ENCODE measurements at places on chromosomes 1 and 21.

DNA sequence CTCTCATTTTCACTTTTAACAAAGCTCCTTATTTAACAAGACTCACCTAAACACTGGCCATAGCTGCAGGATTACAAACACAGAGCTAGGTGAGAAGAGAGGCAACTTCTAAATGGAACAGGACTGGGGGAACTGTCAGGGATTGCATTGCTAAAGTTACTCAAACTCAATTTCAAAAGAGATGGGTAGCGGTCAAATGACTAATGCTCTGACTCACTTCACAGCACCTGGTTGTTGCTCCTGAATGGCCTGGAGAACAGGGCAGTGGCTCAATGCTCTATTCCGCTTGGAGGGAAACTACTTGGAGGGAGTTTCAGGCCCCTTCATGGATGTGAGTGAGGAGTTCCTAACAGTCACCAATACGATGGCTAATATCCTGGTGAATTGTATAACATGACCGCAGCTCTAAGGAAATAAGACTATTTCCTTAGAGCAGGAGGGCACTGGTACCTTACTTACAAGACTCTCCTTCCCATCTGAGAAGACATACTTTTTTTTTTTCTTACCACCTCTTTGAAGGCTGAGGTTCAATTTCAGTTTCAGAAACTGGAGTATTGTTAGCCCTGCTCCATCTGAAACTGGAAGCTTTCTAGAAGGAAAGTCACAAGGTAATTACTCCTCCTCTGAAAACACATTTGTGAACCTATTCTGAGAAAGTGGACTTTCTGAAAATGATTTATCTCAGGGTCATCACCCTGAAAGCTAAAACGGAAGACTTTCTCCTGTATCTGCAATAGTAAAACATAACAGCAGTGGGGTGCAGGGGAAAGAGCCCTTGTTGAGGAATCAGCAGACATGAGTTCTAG is 9.5 kb downstream of the DPT start:
- no peak for DNase-seq

- no peak for DNase-seq
Measured at GRCh38 chr1:235878082-235878811, 11.5 kb upstream of the LYST start.

- peak; percentile 28 for DNase-seq
Measured at GRCh38 chr1:54768093-54768492, 3.8 kb upstream of the PARS2 start.

GRCh38 chr1:19495000-19495656 is 9.8 kb upstream of the CAPZB start:
- no peak for DNase-seq

GRCh38 chr1:194734970-194735369 is 1548.6 kb upstream of the B3GALT2 start:
- DNase-seq = no peak

GRCh38 chr1:64956010-64956640 is 10.2 kb downstream of the JAK1 start:
- DNase-seq = no peak

- no peak for DNase-seq
Measured at GRCh38 chr1:6967431-6968111, 182.3 kb downstream of the CAMTA1 start.

DNA sequence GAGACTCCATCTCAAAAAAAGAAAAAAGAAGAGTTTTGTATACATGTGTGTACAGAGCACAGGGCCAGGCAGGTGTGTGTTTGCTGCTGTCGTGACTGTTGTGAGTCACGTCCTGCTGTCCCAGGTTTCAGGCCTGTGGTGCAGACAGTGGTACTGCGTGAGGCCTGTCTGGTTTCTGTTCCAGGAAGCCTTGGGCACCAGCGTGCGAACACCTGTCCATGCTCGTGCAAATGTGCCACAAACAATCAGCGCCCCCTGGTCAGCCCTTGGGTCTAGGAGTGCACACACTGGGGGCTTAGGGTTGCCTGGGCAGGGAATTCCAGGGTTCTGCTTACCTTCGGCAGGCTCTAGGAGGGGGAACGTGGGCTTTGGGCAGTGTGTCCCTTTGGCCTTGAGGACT is 16.9 kb downstream of the GPR157 start:
- DNase-seq = peak; percentile 25

DNA sequence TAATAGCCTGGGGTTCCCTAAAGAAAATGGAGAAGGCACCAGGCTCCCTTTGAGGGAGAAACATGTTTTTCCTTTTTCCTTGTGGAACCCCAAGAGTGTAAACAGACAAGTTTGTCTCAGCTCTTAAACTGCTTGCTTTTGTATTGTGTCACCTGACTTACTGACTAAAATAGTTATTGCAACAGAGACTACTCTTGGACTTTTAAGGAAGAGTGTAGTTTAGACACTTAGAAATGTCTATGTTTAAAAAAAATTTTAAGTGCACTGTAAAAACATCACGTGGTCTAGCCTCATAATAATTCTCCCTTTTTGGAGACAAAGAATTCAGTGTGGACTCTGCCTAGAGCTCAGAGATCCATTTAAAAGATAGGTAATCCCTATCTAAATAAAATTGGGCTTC is 141.1 kb downstream of the TRIM33 start:
- no peak for DNase-seq

DNA sequence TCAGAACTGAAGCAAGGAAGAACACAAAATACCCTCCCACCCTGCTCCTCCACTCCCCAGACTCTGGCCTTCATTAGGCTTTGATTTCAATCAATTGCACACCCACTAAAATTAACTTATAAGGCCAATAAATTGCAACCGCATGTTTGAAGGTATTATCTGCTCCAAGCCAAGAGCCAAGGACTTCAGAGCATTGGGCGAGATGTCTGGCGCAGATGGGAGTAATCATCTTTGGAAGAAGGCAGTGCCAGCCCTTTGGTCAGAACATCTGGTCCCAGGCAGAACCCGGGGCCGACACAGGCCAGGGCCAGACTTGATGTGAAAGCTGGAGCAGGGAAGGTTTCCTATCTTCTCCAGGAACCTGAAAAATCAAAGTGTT is 60.0 kb downstream of the SLC66A1 start:
- no peak for DNase-seq

GRCh38 chr1:54998100-54998499 is 633 bp upstream of the BSND start:
- no peak for DNase-seq

- peak; percentile 9 for DNase-seq
Measured at GRCh38 chr1:111032295-111032897, 68.7 kb upstream of the LRIF1 start.

DNA sequence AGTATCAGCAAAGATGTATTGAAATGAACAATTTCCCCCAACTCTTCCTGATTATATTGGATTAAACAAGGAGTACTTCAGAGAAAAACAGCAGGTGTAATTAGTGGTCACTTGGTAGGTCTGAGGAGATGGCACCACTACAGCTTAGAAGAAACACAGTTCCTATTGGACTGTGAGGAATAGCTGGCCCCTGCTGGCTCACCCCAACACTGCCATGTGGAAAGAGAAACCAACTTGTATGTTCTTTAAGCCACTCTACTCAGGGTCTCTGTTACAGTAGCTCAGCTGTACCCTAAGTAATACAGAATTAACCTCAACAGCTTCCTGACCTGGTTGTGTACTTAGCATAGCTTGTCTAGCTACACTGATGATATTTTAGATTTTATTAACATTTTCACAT is 26.5 kb upstream of the MTR start:
- no peak for DNase-seq
